Right cardiac atrium (tissue), 5 donors: ENCODE measurements at places on chromosomes 2 and 18.
A peak's percentile ranks its signal among the peaks of the same experiment; 100 is the strongest.

DNA sequence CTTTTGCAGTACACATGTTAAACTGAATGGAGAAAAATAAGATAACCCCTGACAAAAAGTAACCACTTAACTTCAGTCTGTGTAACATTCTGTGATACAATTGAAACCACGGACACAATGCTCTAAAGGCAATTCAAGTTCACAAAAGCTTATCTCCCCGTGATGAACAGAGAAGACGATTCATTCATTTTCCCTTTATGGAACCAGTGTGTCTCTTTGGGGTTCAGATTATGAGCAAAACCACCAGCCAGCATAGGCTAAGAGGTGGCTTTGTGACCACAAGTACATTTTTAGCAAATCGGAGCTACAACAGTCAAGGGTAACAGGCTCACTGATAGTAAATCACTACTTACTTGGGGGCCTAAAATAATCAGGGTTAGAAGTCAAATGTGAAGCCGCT is 120.6 kb upstream of the SMAD7 start:
- DNase-seq: no peak

DNA sequence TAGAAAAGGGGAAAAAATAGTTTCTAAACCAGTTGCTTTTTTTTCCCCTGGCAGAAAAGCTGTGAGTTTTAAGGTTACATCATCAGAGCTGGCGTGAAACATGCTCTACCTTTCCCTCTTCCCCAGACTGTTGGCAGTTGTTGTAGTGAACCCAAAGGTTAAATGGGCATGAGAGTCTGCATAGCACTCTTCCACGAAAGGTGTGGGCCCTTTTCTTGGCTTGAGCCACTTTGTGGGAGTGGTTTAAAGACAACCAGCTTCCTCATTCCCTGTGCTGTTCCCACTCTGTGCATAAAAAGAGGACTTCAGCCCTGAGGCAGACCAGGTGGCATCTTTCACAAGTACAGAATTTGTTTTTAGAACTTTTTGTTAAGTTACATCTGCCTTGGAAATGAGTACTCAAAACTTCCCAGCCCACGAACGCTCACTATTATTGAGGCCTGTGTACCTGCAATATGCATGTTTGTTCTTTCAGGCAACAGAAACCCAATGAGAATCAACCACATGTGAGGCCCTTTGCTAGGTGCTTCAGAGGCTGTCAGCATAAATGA is 243.8 kb downstream of the BABAM2 start:
- no peak for DNase-seq

DNA sequence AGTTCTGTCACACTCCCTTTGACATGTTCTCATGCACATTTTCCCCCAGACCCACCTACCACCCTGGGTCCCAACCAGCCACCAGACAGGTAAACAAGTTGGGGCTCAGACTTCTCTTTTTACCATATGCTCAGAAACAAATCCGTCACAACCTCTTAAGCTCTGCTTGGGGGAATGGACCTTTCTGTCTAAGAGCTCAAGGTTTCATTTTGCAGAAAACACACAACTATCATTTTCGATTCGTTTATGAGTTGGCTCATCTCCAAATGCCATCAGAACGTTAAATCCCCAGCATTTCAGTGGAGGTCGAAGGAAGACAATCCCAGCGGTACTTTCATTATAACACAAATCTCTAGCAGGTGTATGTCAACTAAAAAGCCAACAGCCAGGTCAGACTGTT is 30.6 kb upstream of the NCK2 start:
- no peak for DNase-seq

- no peak for DNase-seq
These were observed 12.1 kb upstream of the HES6 start for GRCh38 chr2:238251986-238252385.

- no peak for DNase-seq
These were observed 33.9 kb upstream of the ATIC start for GRCh38 chr2:215277944-215278343.

- DNase-seq: peak; percentile 76
These were observed 141.7 kb upstream of the GPC1 start for GRCh38 chr2:240293557-240294461.

DNA sequence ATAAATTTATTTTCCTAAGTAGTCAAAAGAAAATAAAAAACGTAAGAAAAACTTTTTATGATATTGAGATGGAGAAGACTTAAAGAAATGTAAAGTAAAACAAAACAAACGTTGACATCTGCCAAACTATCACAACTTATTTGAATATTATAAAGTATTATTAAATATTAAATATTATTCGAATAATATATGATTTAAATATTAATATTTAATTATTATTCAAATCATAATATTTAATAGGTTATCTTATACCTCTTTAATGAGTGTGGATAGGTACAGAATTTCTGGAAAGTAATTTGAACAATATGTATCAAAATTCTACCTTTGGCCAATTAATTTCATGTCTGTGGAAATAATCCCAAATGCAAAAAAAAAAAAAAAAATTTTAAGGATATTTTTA is 278.7 kb downstream of the RAD51AP2 start:
- DNase-seq: no peak

DNA sequence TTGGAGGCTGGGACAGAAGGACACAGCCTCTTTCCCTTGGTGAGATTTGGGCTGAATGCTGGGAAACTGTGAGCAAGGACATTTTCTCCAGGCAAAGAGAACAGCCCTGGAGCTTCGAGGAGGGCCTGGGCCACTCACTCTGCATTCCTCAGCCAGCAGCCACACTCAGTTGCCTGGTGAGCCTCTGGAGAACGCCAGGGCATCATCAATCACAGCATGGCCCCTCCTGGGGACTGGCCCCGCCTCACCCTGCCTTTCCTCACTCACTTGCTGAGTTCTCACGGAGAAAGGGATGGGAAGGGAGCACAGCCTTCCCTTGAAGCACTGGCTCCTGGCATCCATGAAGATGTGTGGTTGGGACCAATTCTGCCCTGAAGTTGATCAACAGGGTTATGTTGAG is 55.0 kb downstream of the APOB start:
- no peak for DNase-seq

GRCh38 chr2:201419057-201419635 is 32.1 kb downstream of the TRAK2 start:
- DNase-seq: no peak

- DNase-seq: no peak
These were observed 47.2 kb upstream of the DTNB start for GRCh38 chr2:25720575-25720974.

DNA sequence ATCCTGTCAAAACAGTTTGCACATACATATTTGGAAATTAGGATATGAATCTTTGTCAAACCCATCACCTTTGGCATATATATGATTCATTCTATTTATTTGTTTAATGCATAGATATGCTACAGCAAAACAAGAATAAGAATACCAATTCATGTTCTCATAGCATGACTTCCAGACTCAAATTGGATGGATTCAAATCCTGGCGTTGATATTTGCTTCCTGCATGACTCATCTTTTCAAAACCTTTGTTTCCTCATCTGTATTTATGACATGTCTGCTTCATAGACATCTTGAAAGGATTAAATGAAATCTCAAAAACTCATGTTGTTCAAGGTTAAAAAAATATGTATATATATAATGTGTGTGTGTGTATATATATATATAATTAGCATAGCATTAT is 261.3 kb downstream of the MBD5 start:
- DNase-seq: no peak

- DNase-seq: no peak
These were observed 18.4 kb upstream of the CTAGE1 start for GRCh38 chr18:22436136-22436535.

- DNase-seq: no peak
These were observed 31.3 kb downstream of the PPM1B start for GRCh38 chr2:44200011-44200410.

DNA sequence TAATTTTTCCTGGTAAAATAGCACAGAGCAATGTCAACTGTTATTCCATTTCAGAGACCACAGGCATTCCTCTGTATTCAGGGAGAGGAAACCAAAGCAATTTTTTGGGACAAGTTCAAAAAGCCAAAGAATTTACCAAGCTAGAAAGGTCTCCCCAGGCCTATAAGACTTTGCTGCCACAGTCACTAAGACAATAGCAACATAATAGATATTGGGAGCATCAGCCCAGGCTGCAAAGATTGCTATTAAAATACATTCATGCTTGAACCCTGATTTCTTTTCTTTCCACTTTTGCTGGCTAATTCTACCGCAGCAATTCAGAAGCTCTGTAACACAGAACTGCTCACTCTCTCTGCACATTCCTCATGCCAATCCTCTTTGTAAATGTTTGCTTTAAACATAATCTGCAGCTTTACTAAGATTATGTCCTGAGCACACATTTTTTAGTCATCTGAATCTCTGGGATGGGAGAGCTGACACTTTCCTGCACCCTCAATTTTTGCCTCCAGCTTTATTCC is 76.3 kb downstream of the CLHC1 start:
- no peak for DNase-seq

DNA sequence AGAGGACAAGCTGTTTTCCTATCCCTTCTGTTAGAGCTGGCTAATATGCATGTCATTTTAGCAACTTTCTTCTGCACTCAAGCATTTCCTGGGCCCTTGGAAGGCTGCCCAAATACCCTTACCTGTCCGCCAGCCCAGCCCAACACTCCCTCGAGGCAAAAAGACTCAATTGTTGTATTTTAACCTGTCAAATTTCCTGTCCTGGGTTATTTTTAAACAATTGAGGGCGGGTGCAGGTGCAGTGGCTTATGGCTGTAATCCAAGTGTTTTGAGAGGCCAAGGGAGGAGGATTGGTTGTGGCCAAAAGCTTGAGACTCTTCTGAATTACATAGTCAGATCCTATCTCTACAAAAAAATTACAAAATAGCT is 125.0 kb upstream of the ARHGAP28 start:
- DNase-seq: no peak

DNA sequence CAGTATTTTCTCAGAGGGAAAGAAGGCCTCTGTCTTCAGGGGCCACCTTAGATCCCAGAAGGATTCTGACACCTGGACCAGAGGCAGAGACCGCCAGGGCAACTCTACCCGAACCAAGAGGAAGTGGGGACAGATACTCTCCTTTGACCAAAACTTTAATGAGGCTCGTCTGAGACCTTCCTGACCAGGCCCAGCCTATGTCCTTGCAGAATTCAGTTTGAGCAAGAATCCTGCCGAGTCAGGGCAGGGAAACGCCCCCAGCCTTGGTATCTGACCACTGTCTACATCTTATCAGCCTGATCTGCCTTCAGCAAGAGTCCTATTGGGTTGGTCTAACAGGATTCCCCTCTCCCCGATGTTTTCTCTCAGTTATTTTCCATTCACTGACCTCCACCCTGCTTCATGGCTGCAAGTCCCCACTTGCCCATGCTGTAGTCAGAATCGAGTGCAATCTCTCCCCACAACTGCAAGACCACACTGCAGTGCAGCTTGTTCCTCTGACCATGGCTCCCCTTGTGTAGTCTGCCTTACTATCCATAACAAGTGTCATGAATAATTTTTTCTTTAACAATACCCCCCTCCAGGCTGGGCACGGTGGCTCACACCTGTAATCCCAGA is 95.0 kb downstream of the MSH2 start:
- DNase-seq: no peak

- DNase-seq: no peak
These were observed 166.9 kb downstream of the VWC2L start for GRCh38 chr2:214577769-214578168.

DNA sequence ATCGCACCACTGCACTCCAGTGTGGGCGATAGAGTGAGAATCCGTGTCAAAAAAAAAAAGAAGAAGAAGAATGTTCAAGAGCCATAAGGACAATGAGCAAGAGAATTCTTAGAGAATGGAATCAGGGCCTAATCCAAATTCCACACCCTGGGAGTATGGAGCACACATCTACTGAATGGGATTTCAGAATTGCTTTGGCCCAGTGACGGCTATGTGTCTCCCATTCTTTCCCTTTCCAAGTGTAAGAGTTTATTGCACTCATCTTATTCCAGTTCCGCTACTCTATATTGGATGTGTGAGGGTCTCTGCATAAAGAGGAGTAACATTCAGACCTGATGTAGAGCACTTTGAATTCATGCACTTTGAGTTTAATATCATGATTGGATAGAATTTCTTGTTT is 5.9 kb upstream of the RBM43 start:
- no peak for DNase-seq

DNA sequence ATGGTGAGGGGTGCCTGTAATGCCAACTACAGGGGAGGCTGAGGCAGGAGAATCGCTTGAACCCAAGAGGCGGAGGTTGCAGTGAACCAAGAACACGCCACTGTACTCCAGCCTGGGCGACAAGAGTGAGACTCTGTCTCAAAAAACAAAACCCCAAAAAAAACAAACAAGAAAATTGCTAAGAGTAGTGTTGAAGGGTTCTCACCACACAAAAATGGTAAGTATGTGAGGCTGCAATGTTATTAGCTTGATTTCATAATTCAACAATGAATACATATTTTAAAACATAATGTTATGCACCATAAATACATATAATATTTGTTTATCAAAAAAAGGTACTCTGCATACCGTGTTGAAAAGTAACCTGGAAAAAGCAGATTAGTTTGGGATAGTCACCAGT is 45.8 kb downstream of the PSMG2 start:
- DNase-seq: no peak

GRCh38 chr2:102130647-102130991 is 11.9 kb upstream of the IL1R1 start:
- no peak for DNase-seq

- DNase-seq: no peak
These were observed 396.8 kb downstream of the NCKAP5 start for GRCh38 chr2:133171393-133172004.

GRCh38 chr2:158988501-158988900 is 20.1 kb downstream of the TANC1 start:
- DNase-seq: no peak

- no peak for DNase-seq
These were observed 20.5 kb downstream of the KIAA1328 start for GRCh38 chr18:36849288-36850006.
